Right atrium auricular region (tissue), 2 donors: ENCODE measurements at places on chromosomes 6 and 20. TPM values are rescaled to one million over a fixed set of nuclear protein-coding genes. Genes with fewer than 3 reads are reported as not detected.
A peak's percentile ranks its signal among the peaks of the same experiment; 100 is the strongest.

GRCh38 chr20:62793757-62794006, 2.6 kb upstream of the MRGBP start:
- DNase-seq: no peak
- peak overlapping the region; percentile 84 for H3K27ac ChIP-seq
- no peaks in the 10 kb centered on the region for H3K4me1 ChIP-seq
- H3K36me3 ChIP-seq: peaks cover 5% of the 10 kb centered on the region

DNA sequence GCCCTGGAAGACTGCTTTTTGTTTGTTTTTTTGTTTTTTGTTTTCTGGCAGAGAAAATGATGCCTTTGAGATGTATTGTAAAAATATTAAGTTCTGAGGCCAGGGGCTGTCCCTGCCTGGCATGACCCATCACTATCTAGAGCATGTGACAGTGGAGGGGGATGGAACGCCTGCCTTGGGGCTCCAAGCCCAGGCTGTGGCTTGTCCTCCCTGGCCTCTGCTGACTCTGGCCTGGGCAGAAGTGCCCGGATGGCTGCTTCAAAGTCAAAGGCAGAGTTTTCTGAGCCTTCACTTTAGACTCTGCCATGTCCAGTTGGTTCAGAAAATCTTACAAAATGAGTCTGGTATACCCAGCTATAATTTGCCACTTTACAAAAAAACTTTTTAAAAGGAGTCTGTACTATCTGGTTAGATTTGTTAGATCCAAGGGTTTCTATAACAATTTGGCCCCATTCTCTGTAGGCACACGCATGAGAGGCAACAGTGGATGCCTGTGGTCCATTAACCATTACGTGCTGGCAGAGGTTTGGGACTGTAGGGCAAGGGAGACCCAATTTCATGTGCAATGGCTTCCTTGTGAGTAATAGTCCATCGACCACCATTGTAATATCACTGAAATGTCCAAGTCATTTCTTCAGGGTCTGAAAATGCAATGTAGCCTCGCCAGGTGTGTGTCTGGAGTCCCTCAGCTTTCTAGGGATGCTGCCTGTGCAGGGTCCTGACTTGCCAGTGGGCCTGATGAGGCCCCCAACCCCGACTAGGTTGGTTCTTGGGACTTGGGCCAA, 8.3 kb downstream of the PPP1R3G start:
- DNase-seq: peak; percentile 56
- H3K27ac ChIP-seq: peak overlapping the region; percentile 65
- no peak overlapping the region for H3K4me3 ChIP-seq
- H3K36me3 ChIP-seq: no peaks in the 10 kb centered on the region
- peaks cover 41% of the 10 kb centered on the region for H3K4me1 ChIP-seq

- no peaks in the 10 kb centered on the region for H3K36me3 ChIP-seq
- DNase-seq: no peak
- no peak overlapping the region for H3K4me3 ChIP-seq
- H3K27me3 ChIP-seq: no peaks in the 10 kb centered on the region
- H3K27ac ChIP-seq: no peak overlapping the region
Observed at GRCh38 chr6:28603891-28604290, 78.2 kb downstream of the GPX5 start.

- no peak for DNase-seq
- H3K4me3 ChIP-seq: no peak overlapping the region
- no peak overlapping the region for H3K27ac ChIP-seq
- no peaks in the 10 kb centered on the region for H3K27me3 ChIP-seq
- H3K36me3 ChIP-seq: peaks cover 29% of the 10 kb centered on the region
- no peaks in the 10 kb centered on the region for H3K4me1 ChIP-seq
Observed at GRCh38 chr6:158502263-158502950, 57.5 kb upstream of the TMEM181 start.

- no peaks in the 10 kb centered on the region for H3K27me3 ChIP-seq
- no peak overlapping the region for H3K27ac ChIP-seq
- no peaks in the 10 kb centered on the region for H3K4me1 ChIP-seq
- H3K4me3 ChIP-seq: no peak overlapping the region
- DNase-seq: no peak
- no peaks in the 10 kb centered on the region for H3K36me3 ChIP-seq
Observed at GRCh38 chr6:98212468-98212867, 621.9 kb upstream of the POU3F2 start.

DNA sequence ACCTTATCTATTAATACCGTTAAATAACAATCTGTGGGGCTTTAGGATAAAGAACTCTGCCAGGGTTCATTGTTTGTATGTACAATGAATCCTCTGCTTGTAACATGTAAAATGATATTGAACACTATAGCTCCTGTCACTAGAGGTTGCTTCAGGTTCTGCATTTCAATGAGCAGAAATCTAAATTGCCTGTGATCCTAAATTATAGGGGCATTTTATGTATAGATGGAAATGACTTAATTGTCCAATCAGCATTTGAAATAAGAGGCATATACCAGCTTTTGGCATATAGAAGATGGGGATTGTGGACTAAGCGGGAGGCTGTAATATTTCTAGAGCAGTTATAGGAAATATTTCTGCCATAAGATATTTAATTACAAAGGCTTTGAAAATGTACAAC, 2.0 kb downstream of the NCOA3 start:
- DNase-seq: no peak
- H3K27ac ChIP-seq: peak overlapping the region; percentile 97
- no peaks in the 10 kb centered on the region for H3K36me3 ChIP-seq
- H3K27me3 ChIP-seq: no peaks in the 10 kb centered on the region
- H3K4me1 ChIP-seq: no peaks in the 10 kb centered on the region

- H3K36me3 ChIP-seq: no peaks in the 10 kb centered on the region
- H3K27ac ChIP-seq: no peak overlapping the region
- no peaks in the 10 kb centered on the region for H3K27me3 ChIP-seq
- H3K4me3 ChIP-seq: no peak overlapping the region
- H3K4me1 ChIP-seq: peaks cover 13% of the 10 kb centered on the region
Observed at GRCh38 chr6:38346291-38347079, 293.2 kb downstream of the BTBD9 start.

DNA sequence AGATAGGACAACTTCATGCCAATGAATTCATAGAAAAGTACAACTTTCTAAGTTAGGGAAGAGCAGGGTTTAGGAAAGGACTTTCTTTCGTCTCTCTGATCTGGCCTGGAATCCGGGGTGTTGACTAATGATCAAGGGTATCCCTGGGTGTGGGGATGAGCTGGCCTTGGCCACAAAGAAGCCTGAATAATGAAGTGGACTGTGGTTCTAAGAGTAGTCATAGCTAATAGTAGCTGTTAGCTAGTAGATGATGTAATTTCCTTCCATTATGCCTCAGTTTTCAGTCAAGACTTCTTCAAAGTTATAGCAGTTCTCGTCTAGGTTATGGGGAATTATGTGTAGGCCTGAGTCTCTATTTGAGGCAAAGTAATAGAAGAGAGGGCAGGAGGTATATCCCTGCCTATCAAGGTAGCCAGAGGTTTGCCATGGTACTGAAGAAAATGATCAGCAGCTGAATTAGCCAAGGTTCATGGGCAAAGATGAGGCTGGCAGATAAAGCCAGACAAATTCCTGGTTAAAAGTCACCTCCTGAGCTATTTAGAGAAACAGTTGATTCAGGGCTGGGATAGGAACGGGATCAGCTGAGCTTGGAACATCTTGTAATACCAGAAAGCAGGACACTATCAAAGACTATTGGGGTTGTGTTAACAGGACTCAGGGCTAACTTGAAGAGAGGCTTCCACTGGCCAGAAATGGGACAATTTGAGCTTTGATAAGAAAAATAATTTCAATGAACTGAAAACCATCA, 18.7 kb upstream of the TRPC4AP start:
- H3K27ac ChIP-seq: no peak overlapping the region
- no peaks in the 10 kb centered on the region for H3K4me1 ChIP-seq
- peaks cover 7% of the 10 kb centered on the region for H3K36me3 ChIP-seq
- no peak overlapping the region for H3K4me3 ChIP-seq
- DNase-seq: no peak
- H3K27me3 ChIP-seq: no peaks in the 10 kb centered on the region

GRCh38 chr20:51135926-51136715, 113.2 kb upstream of the KCNG1 start:
- no peak overlapping the region for H3K27ac ChIP-seq
- DNase-seq: no peak
- no peaks in the 10 kb centered on the region for H3K4me1 ChIP-seq
- no peaks in the 10 kb centered on the region for H3K27me3 ChIP-seq

DNA sequence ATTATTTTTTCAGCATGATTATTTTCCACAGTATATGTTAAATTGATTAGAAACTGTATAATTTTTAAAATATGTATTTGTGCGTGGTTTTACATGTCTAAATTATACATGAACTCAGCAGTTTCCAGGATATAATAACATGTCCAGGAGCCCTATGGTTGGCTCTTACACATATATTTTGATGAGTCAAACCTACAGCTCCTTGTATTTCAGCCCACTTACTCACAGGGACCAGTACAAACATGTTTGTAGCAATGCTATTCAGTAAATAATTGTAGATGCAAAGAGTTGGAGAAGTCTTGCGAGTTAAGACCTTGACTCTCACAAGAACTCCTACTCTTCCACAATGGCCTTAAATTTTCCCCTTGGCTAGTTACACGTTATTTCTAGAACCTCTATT, 107.2 kb upstream of the SASH1 start:
- no peak overlapping the region for H3K4me3 ChIP-seq
- H3K36me3 ChIP-seq: no peaks in the 10 kb centered on the region
- no peaks in the 10 kb centered on the region for H3K27me3 ChIP-seq
- no peaks in the 10 kb centered on the region for H3K4me1 ChIP-seq

GRCh38 chr20:58852543-58853271, at the start of gene GNAS:
Gene GNAS (plus strand): TSS chr20:58852716.
- H3K27ac ChIP-seq: no peak within 1 kb of the TSS
- H3K36me3 ChIP-seq: no peaks in the 10 kb centered on the region
- DNase-seq: no peak

GRCh38 chr6:166707045-166707444, 80.0 kb upstream of the RPS6KA2 start:
- H3K27ac ChIP-seq: no peak overlapping the region
- no peaks in the 10 kb centered on the region for H3K27me3 ChIP-seq
- no peak for DNase-seq
- H3K36me3 ChIP-seq: no peaks in the 10 kb centered on the region

GRCh38 chr6:68473433-68474210, 161.5 kb upstream of the ADGRB3 start:
- no peak for DNase-seq
- H3K27me3 ChIP-seq: no peaks in the 10 kb centered on the region
- H3K4me1 ChIP-seq: no peaks in the 10 kb centered on the region
- no peak overlapping the region for H3K27ac ChIP-seq

- H3K27ac ChIP-seq: no peak overlapping the region
- DNase-seq: no peak
- no peaks in the 10 kb centered on the region for H3K4me1 ChIP-seq
Observed at GRCh38 chr6:131761060-131761761, 46.6 kb upstream of the ENPP1 start.

DNA sequence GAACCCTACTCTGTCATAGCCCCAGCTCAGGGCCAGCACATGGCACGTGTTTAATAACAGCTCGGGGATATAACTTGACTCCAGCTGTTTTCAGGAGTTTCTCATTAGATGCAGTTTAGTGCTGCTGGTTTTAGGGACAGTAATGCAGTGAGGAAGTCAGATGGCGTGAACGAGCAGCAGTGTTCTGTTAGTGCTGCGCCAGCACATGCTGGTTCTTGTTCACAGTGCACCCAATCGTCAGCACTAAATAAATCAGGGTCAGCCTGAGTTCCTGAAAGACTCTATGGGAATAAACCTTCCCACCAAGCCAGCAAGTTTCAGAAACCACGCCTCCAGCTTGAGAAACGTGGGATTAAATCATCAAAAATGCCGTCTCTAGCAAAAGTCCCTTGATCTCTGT, 235.9 kb upstream of the SUPT3H start:
- no peak overlapping the region for H3K27ac ChIP-seq
- H3K4me1 ChIP-seq: no peaks in the 10 kb centered on the region
- H3K36me3 ChIP-seq: no peaks in the 10 kb centered on the region

- H3K36me3 ChIP-seq: no peaks in the 10 kb centered on the region
- H3K27me3 ChIP-seq: no peaks in the 10 kb centered on the region
- no peaks in the 10 kb centered on the region for H3K4me1 ChIP-seq
- no peak for DNase-seq
- H3K27ac ChIP-seq: no peak overlapping the region
- no peak overlapping the region for H3K4me3 ChIP-seq
Observed at GRCh38 chr6:123909989-123910388, 106.3 kb downstream of the NKAIN2 start.

GRCh38 chr6:158461954-158462353, 97.9 kb upstream of the TMEM181 start:
- no peak overlapping the region for H3K27ac ChIP-seq
- DNase-seq: no peak
- H3K27me3 ChIP-seq: no peaks in the 10 kb centered on the region

ZFAND3 gene
- 40.0 TPM for total RNA-seq

RNF182 gene
- total RNA-seq: 0.67 TPM

APCDD1L gene
- 1.5 TPM for total RNA-seq

SUMO4 gene
- 0.67 TPM for total RNA-seq

GSTA3 gene
- not detected for total RNA-seq

CNR1 gene
- total RNA-seq: 1.7 TPM

NKX2-4 gene
- total RNA-seq: not detected

SLC22A7 gene
- not detected for total RNA-seq

AIF1 gene
- total RNA-seq: 8.3 TPM

IRF4 gene
- 0.15 TPM for total RNA-seq
